ENCODE measurements at places on chromosomes 6 and 20.

DNA sequence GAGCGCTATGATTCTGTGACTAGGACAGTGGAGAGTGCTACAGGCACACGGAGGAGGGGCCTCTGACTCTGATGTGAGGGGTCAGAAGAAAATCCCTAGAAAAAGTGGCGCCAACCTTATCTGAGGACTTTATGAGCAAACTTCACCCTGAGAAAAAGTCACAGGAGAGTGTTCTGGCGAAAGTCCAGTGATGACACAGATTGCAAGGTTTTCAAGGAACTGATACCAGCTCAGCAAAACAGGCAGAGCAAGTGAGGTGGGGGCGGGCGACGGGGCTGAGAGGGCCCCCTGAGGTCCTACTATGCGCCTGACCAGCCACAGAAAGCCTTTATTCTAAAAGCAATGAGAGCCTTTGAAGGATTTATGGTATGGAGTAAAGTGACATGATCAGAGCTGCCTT, 73.3 kb downstream of the SLC22A23 start:
- DNase-seq: peak; percentile 68

DNA sequence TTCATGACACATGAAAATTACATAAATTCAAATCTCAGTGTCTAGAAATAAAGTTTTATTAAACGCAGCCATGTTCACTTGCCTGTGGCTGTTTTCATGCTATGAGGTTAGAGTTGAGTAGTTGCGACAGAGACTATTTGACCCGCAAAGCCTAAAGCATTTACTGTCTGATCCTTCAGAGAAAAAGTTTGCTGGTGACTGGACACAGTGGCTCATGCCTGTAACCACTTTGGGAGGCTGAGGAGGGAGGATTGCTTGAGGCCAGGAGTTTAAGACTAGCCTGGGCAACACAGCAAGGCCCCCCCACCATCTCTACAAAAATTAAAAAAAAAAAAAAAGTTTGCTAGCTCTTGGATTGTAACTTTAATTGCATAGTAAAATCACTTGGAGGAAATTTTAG, 9.2 kb downstream of the SMIM28 start:
- DNase-seq: no peak

GRCh38 chr6:247351-247750, 44.9 kb upstream of the DUSP22 start:
- DNase-seq: no peak

- DNase-seq: no peak
Observed at GRCh38 chr6:130888246-130888645, 61.0 kb downstream of the SMLR1 start.

- no peak for DNase-seq
Observed at GRCh38 chr6:86966271-86966670, 28.9 kb downstream of the HTR1E start.

DNA sequence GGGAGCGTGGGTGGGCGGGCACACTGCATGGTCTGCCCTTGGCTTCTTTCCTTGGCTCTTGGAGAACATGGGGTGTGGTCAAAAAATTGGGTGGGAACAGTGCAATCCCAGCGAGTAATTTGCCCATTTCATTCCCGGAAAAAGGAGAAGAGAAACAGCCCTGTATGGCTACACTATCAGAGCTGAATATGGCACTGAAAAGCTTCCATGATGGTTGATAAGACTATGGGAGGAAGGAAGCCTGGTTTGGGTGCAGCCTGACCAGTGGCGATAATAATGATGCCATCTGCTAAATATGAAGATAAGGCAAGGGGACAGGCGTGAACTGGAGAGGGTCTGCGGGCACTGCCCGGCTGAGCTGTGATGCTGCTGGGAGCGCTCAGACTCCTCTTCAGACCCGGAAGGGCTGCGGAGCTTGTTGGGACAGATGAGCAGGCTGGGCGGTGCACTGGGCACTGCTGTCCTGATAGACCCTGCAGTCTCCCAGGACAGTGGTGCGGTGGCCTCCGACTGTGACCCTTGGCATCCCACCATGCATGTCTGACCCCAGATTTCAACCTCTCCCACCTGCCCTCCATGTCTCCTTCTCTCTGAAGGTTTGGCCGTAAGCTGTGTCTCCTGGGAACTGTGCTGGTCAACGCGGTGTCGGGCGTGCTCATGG, 10.2 kb downstream of the SLC22A1 start:
- no peak for DNase-seq

DNA sequence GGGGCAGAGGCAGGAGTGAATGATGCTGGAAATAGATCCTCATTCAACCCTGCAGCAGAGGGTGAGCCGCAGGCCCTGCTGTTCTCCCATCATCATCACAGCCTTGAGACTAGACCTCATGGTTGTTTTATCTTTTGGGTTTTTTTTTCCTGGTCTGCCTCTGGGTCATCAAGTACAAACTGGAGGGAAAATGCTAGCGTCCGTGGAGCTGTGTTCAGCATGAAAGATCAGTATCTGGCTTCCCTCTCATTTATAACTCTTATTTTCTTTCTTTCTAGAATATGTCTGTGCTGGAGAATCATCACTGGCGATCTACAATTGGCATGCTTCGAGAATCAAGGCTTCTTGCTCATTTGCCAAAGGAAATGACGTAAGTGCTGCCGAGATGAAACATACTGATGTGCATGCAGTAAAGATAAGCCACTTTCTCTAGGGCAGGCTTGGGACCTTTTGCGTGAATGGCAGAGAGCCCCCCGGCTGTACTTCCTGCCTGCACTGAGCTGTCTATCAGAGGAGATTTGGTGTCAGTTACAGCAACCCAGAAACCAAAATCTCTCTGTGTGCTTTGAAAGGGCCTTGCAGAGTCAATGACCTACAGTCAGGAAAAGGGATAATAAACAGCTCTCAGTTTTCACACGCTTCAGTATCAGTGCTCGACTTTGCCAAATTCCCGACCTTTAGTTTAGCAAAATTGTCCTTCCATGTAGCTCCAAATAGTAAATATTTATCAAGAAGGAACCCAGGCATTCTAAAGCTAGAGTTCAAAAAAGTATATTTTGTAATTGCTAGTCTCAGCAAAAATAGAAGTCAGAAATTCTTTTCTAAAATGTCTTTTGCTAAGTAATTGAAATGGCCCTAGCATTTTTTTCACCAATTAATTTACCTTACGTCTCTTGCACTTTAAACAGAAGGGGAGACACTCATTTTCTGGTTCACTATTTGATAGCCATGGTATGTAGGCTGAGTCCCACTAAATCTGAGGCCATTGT, 76.3 kb downstream of the MTFR2 start:
- no peak for DNase-seq

- DNase-seq: peak; percentile 84
Observed at GRCh38 chr6:53065266-53066076, at the start of gene FBXO9. TSS of gene FBXO9 (plus strand) at chr6:53065404. CDS start at chr6:53065790, 386 bp downstream.

DNA sequence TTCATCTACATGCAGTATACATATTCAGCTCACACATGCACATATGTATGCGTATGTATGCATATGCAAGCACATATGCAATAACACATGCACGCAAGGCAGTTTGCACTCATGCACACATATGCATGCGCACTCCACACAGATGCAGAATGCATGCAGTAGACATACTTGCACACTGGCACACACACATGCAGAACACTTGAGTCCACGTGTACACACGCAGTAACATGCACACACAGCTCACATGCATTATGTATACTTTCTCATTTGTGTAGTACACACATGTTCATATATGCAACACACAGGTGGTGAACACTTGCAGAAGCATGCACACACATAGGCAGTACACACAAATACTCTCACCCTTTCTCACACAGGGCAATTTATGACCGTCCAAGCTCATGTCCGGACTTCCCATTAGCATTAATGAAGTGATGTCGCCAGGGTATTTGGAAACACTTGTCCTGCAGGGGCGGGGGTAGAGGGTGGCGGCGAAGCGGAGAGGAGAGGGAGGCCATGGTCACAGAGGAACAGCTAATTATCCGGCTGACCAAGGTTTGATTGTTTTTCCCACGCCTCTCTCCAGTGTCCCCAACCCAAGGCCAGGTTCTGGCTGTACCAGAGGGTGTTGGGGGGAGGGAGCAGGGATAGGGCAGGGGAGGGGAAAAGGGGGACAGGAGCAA, 91.3 kb downstream of the VEGFA start:
- DNase-seq: no peak

GRCh38 chr20:22400440-22400839, 183.9 kb downstream of the FOXA2 start:
- DNase-seq: no peak

DNA sequence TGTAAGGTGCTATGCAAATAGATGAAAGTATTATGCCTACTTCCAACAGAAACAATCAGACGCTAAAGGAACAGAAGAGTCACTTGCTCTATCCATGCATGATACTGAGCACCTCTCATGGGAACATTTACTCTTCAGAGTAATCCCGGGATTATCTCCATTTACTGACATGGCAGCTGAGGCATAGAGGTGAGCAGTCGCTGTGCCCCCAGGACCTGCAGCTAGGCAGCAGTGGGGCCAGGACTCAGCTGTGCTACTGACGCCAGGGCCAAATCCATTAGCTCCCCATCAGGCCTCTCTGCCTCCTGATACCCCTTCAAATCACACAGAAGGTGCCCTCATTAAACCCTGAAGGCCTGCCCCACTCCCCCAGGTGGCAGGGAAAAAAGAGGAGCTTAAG, 51.9 kb downstream of the TRAM2 start:
- DNase-seq: no peak

DNA sequence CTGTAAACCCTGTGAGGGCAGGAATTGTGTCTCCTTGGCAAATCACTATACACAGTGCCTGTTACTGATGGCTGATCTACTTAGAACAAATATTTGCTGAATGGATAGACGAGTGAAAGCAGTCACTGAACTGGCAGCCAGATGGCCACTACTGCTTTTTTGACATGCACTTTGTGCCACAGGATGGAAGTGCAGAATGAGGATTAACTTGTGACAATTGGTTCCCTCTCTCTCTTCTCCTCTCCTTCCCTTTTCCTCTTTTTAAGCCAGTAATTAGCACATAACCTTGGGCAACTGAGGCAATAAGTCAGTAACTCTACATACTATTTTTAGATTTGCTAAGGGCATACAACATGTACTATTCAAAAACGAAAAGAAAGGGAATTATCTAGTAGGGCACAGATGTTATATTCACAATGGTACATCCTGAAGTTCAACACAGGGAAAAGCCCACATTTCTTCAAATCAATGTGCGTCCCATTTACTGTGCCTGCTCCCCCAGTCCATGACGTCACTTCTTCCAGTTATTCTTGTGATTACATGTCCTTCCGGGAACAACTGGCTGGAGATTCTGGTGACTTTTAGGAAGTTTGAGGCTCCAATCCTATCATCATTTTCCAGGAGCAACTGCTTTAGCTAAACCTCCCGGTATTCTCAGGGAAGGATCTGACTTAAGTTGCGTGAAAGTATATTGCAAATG, 17.0 kb upstream of the RPS6KA2 start:
- no peak for DNase-seq

- DNase-seq: no peak
Observed at GRCh38 chr6:112400282-112400681, 53.2 kb downstream of the RFPL4B start.

DNA sequence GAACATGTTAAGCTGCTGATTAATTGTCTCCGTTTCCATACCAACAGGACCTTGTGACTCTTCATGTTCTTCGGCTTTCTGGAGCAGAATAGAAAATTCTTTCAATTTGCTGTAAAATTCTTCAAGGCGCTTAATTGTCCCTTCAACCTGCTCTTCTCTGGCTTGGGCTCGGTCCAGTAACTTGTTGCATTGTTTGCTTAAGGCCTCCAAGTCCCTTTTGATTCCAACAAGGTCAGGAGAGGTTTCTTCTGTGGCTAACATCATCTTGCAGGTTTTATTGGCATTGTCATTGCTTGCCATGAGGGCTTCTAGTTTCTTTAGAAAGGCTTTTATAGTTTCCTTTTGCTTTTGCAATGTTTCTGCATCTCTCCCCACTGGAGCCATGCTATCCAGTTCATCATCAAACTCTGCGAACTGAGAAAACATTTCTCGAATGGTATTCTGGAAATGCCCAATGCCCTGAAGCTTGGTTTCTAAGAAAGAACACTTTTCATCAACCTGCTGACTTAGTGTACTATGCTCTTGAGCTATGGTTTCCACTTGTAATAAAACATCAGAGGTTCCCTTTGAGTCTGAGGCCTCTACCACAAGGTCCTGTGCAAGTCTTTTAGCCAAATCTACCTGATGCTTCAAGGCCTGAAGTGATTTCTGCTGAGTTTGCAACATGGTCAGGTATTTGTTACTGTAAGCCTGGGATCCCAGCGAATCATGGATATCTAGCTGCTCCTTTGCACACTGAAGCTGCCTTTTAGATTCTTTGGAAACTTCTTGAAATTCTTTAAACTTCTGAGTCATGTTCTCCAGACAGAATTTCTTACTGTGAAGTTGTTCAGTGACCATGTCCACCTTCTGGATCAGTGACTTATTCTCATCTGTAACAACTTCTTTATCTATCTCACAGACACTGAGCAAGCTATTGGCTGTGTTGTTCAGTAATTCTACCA, 90.2 kb downstream of the DST start:
- DNase-seq: no peak

DNA sequence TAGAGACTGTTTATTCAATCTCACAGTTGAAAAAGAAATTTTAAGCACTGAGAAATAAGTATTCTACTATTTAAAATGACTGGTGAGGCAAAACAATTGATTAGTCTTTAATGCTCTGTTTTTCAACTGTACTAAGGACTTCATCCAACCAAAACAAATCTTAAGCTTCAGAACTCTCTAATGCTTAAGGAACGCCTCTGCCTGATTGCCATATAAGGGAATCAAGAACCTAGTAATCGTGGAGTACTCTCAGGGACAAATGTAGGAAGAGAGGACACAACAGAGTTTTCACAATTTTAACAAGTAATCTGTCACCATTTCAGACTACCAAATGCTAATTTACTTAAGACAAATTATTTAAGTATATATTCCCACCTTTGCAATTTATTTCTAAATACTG, 16.1 kb downstream of the FBXO30 start:
- no peak for DNase-seq

- no peak for DNase-seq
Observed at GRCh38 chr20:37697314-37697713, 3.5 kb downstream of the CTNNBL1 start.

DNA sequence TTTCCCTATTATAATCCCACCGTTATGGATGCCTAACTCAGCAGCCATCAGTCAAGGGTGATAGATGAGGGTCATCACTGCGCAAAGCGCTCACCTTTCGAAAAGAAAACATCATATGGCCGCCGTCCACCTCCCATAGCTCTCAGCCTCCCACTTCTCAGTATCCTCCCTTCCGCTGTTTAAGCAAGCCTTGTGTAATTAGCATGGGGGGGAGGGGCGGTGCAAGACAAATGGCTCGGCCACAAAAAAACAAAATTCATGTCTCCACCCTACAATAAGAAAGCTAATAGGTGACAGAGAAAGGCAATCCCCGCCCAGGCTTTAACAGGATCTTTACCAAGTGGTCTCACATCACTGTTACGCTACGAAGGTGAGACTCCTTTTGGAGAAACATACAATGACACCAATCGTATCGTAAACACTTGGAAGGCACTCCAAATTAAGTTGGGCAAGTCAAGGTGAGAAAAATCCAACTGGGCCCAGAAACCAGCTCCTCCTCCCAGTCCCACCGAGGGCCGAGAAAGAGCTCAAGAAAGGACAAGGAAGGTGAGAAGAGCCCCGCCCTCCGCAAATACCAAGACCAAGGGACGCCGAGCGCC, 645 bp downstream of the DDX39B start:
- no peak for DNase-seq

GRCh38 chr6:111057074-111057752, 30.1 kb upstream of the SLC16A10 start:
- DNase-seq: peak; percentile 13

GRCh38 chr6:1972962-1973361, 272.4 kb downstream of the GMDS start:
- DNase-seq: no peak

Data from hematopoietic multipotent progenitor cell treated with erythropoietin and hydrocortisone succinate and interleukin-3 and kit ligand, for 17 days (in vitro differentiated cells).